ENCODE measurements at places on chromosomes 5 and 9.

DNA sequence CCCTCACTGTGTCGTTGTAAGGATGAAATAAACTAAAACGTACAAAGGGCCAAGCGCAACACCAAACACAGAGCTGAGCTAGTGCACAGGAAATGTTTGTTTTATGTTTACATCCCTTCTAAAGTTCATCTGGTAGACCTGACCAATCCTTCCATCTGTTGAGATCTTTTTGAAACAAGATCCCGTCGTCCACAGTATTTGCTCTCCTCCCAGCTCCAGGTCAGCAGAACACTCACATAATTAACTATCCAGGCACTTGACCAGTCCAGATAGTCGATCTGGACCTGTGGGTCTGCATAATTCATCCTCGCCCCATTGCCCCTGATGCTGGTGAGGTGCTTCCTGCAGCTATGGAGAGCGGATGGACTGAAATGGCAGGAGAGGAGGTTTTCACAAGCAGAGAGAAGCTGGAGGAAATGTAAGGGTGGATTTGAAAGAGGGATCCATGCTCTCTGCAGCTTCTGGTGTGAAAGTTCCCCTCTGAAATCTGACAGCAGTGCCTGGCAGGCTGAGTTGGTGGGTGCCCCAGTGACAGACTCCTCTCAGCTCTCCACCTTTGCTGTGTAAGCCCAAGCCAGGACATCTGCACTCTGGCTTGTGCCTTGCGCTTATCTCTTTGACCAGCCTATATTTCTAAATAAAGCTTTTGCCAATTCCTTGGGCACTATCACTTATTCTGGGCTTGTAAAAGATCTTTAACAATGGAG, 102.4 kb downstream of the TTLL11 start:
- DNase-seq, result no peak

DNA sequence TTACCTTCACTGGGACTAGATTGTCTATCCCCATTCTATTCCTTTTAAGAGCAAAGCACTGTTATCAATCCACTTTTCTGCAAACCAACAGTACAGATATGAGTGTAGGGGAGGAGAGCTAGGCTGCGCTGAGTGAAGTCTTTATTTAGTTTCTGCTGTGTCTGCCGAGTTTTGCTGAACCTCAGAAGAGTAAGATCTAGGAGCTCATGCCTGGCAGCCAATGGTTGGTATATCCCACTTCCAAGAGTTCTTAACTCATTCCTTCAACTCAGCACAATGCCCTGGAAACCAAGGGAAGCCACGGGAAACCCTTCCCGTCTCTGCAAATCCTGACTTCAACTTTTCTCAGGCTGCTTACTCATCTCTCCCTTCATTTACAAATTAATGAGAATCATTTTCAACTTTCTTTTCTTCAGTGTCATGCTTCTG, 58.0 kb upstream of the JAK2 start:
- no peak for DNase-seq

DNA sequence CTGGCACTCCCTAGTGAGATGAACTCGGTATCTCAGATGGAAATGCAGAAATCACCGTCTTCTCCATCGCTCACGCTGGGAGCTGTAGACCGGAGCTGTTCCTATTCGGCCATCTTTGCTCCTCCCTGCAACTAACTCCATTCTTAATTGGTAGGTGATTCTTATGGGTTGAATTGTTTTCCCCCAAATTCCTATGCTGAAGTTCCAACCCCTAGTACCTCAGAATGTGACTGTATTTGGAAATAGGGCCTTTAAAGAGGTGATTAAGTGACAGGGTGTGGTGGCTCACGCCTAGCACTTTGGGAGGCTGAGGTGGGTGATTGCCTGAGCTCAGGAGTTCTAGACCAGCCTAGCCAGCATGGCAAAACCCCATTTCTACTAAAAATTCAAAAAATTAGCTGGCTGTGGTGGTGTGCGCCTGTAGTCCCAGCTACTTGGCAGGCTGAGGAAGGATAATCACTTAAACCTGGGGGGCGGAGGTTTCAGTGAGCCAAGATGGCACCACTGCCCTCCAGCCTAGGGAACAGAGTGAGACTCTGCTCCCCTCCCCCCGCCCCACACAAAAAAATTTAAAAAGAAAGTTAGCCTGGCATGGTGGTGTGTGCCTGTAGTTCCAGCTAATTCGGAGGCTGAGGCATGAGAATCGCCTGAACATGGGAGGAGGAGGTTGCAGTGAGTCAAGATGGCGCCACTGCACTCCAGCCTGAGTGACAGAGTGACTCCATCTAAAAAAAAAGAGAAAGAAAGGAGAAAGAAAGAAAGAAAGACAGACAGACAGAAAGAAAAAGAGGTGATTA, 25.2 kb upstream of the FOCAD start:
- DNase-seq, result no peak

GRCh38 chr5:75336615-75337336, at the start of gene HMGCR:
Gene HMGCR (plus strand): TSS chr5:75337220. CDS start chr5:75342606, 5,386 bp downstream.
- DNase-seq, result peak; percentile 99

DNA sequence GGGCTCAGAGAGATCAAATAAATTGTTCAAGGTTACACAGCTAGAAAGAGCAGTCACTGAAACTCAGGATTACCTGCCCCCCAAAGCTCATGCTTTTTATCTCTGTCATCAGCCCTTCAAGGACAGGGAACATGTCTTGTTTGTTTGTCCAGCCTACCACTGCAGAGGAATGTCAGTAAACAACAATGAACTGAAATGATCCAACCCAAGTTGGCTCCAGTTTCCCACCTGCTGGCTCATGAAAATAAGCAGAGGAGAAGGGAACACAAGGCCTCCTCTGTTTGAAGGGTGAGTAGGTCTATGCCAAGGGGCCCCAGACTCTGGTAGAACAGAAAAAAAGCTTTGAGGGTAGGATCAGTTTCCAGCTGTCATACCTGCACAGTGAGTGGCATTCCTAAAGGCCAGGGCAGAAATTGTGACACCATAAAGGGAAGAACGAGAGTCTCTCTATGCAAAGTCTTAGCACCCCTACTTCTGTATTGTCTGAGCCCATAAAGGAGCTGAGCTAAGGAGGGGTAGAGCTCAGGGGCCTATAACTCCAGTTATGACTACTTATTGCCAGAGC, 115.2 kb downstream of the TRIM36 start:
- no peak for DNase-seq
